ENCODE measurements at places on chromosomes 16 and 17.

GRCh38 chr17:76481071-76481655, 13.8 kb downstream of the AANAT start:
- DNase-seq = no peak

- peak; percentile 16 for DNase-seq
Measured at GRCh38 chr16:55944377-55944802, 69.2 kb upstream of the CES5A start.

GRCh38 chr16:67241008-67241900, 6.0 kb downstream of the FHOD1 start:
- no peak for DNase-seq

GRCh38 chr17:2064980-2065785, 10.3 kb downstream of the HIC1 start:
- DNase-seq = no peak

GRCh38 chr17:48100160-48100559, 1.1 kb downstream of the CBX1 start:
- DNase-seq = no peak

- no peak for DNase-seq
Measured at GRCh38 chr16:55040366-55041086, 109.9 kb downstream of the IRX5 start.

DNA sequence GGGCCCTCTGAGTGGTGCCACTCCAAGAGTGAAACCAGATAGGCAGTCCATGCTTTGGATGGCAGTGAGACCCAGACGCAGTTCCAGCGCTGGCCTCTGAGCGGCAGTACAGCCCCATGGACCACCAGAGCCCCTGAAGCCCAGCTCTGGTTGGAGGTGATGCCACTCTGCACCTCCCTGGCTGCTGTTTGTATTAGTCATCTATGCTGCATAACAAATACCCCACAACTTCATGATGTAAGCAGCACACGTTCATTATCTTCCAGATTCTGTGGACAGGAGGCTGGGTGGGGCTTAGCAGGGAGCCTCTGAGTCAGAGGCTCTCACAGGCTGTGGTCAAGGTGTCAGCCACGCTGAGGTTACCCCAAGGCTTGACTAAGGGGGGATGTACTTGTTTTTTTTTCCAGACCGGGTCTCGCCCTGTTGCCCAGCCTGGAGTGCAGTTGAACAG, 5.1 kb upstream of the NME4 start:
- DNase-seq = peak; percentile 20

DNA sequence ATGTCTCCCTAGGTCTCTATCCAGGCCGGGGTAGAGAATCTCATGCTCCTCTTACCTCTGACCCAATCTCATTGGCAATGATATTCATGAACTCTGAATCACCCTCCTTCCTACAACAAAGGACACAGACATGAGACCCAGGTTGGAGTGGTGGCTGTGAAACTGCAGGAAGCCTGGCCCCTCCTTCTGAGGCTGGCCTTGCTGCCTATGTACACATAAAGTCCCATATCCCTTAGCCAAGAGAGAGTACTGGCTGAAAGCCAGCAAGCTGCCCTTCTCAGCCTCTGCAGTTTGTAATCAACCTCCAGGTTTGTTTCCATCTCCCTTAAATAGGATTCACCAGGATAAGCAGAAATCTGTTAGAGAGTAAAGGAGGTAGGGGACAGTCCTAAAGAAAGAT, 10.6 kb downstream of the AARSD1 start:
- no peak for DNase-seq

DNA sequence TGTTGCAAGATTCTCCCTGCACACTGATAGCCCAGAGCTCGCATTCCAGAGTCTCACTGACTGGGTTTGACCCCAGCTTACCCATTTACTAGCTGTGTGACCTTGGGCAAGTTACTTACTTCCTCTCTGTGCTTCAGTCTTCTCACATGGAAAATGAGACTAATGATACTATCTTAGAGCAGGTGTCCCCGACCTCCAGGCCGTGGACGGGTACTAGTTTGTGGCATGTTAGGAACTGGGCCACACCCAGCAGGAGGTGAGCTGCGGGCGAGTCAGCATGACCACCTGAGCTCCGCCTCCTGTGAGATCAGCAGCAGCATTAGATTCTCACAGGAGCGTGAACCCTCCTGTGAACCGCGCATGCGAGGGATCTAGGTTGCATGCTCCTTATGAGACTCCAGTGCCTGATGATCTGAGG, 15.8 kb downstream of the ANKFY1 start:
- no peak for DNase-seq

- DNase-seq = no peak
Measured at GRCh38 chr17:50304781-50305404, 30.6 kb downstream of the TMEM92 start.

DNA sequence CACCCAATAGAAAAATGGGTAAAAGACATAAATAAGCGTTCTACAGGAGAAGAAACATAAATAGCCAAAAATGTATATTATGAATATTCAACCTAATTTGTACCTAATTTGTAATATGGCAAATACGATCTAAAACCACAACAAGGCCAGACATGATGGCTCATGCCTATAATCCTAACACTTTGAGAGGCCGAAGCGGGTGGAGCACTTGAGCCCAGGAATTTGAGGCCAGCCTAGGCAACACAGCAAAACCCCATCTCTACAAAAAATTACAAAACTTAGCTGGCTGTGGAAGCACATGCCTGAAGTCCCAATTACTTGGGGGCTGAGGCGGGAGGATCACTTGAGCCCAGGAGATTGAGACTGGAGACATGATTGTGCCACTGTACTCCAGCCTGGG, 30.1 kb downstream of the CRLF3 start:
- DNase-seq = no peak

DNA sequence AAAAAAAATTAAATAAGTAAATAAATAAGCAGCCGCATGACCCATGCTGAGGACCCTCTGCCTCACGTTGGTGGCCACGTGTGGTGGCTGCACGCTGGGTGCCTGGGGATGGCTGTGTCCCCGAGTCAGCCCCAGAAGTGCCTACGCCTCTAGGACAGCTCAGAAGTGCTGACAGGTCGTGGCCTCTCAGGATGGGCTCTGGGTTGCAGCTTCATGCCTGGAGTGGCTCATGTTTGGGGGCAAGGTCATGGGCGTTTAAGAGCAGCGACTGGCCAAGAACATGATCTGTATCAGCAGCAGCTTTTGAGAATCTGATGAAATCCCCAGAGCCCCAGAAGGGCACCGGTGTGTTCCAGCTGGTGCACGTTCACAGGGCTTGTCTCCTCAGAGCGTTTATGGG, 26.8 kb upstream of the CAPN15 start:
- DNase-seq = no peak

DNA sequence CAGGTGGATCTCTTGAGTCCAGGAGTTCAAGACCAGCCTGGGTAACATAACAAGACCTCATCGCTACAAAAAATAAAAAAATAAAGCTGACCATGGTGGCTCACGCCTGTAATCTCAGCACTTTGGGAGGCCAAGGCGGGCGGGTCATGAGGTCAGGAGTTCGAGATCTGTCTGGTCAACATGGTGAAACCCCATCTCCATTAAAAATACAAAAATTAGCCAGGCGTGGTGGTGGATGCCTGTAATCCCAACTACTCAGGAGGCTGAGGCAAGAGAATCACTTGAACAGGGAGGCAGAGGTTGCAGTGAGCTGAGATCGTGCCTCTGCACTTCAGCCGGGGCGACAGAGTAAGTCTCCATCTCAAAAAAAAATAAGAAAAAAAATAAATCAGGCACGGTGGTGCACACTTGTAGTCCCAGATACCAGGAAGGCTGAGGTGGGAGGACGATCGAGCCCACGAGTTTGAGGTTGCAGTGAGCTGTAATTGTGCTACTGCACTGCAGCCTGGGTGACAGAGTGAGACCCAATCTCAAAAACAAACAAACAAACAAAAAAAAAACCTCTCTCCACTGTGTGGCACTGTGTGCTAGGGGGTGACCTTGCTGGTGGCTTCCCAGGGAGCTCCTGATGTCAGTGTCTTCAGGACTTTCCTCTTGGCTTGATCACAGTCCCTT, 19.8 kb upstream of the MAPK3 start:
- peak; percentile 2 for DNase-seq

DNA sequence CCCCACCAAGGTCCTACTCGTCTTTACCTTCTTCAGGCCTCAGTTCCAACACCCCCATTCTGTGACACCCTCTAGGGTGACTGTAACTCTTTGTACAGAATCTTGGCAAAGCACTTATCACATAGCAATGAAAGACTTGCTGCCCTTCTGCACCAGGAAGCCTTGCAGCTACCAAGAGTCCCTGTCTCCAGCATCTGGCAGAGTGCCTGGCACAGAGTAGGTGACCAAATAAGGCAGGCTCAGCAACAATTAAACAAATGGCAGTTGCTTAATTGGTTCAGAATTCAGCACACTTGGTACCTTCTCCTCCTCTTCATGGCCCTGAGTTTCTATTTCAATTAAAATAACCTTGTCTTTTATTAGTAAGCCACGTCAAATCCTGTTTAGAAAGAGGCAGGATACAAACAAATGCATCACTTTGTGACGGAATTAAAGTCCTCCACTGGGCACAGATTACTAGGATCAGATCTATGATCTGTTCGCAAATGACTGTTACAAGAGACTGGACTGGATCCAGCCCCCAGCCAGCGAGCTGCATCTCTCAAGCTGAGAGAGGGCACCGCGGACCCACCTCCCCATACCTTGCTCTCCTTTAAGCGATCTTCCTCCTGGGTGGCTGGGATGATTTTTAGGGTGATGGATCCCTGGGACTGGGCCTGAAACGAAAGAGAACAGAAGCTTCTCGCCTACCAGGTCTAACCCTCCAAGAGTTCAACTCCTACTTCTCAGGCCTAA, 9.4 kb downstream of the MPP3 start:
- DNase-seq = no peak

DNA sequence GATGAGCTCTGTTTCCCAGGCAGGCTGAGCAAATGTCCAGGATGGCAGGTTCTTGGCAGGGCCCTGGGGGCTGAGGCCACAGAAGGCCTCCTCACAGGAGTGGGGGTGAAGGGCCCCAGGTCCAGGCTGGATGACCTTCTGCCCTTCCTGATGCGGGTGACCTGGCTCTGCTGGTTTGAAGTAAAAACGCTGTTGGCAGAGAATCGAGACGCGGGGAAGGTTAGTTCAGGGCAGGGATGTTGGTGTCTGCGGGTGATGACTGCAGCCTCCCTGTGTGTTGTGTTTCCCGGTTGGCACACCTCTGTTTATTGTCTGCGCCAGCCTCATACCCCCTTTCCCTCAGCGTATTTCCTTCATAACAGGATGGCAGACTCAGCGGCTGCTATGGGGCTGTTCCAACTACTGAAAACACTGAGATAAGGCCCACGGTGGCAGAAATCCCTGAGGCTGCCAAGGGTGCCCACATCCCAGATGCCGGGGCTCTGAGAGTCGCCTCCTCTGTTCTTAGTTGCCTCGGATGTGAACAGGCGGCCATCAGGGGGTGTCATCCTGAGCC, 104.6 kb downstream of the METRNL start:
- no peak for DNase-seq

GRCh38 chr17:57582881-57583756, 162.0 kb downstream of the CCDC182 start:
- no peak for DNase-seq

GRCh38 chr17:57422574-57423164, 166.3 kb downstream of the MSI2 start:
- DNase-seq = no peak

DNA sequence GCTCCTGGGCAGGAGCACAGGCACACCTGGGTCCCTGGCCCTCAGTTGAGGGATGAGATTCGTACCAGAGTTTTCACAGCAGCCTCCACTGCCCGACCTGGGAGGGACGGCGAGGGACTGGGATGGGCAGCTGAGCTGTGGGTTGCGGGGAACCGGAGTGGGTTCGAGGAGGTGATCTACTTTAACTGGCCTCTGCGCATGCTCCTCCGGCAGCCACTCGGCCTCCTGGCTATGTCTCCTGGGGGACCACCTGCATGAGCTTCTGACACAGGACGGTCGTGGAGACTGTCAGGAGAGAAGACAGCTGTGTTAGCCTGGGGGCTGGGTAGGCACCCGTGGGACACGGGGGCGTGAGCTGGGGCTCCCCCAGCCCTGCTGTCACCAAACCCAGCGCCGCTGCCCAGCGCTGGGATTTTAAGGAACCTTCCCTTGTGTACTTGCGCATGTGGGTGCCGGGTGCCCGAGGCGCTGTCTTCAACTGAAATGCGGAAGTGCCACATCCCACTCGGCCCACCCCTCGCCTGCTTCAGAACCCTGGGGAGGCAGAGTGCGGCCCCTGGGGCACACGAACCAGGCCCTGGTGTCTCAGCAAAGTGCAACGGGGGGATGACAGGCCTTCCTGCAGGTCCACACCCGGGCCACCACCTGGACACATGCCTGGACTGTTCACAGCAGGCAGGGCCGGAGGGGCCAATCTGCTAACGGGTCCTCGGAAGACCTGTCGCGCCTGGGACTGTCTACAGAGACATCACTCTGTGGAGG, 36.4 kb downstream of the SLC7A5 start:
- DNase-seq = no peak

DNA sequence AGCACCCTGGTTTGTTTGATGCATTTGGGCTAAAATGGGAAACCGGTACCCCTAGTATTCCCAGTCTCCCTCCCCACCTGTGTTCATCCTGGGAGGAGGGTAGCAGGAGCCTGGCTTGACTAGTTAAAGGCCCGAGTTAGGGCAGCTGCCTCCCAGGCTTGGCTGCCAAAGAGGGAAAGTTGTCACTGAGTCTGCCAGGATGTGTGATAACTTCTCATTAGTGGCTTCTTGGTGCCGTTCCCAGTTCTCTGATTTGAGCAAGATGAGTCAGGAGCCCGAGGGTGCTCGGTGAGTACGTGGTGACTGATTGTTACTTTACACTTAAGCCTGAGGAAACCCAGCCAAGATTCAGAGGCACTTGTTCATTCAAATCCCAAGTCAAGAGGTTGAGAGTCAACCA, 2.5 kb downstream of the KRT32 start:
- no peak for DNase-seq

DNA sequence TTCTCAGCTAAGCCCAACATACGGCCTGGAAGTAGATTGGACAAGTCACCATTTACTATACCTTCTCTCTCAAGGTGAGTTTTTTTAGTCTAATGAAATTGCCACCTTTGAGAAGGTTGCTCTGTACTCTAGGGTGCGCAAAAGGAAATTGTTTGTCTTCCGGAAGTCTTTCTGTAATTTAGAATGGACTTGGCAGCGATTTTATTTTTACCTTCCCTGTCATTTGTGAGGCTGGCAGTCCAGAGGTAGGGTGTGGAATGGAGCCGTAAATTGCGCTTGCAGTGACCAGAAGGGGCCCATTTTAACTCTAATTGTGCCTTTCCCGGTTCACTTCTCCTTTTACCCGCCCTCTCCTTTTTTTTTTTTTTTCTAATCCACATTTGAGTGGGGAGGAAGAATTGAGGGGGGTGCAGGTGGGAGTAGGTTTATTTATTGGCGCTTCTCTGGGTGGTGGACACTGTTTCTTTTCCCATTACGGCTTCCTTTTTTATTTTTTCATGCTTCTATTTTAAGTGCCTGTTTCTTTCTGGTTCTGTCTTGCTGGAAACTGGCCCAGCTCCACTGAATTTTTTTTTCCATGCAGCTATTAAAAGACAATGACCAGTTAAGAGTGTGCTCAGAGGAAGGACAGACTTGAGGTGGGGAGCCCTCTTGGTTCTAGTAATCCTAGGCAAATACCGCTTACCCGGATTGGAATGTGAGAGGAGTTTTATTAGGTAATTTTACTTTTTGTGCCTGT, 89.7 kb upstream of the CLEC18A start:
- peak; percentile 3 for DNase-seq
